ENCODE measurements at places on chromosomes 5 and 9. TPM values are rescaled to one million over a fixed set of nuclear protein-coding genes. Genes with fewer than 3 reads are reported as not detected.

- no peak for DNase-seq
These were observed 1.9 kb upstream of the UBE2QL1 start for GRCh38 chr5:6446626-6447309.

- no peak for DNase-seq
These were observed 25.2 kb upstream of the PITX1 start for GRCh38 chr5:135059000-135059923.

Gene SMC5
- total RNA-seq, result 12.3 TPM

DNA sequence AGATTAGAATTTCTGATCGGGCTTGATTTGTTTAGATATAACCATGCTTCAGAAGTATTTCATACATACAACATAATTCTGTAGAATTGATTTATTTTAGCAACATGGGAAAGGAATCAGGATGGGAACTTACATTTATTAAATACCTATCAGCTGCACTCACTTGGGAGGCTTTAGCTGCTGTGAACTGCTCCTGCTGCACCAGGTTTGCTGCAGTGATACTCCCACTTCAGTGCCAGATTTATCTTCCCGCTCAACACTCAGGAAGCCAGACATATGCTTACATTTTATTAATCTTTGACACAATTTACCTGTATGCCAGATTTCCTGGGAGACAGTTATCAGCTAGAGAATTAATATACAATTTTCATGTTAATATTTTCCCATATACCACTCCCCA is 64.0 kb upstream of the PLCXD3 start:
- no peak for DNase-seq

Gene TAF11L10
- not detected for total RNA-seq

DNA sequence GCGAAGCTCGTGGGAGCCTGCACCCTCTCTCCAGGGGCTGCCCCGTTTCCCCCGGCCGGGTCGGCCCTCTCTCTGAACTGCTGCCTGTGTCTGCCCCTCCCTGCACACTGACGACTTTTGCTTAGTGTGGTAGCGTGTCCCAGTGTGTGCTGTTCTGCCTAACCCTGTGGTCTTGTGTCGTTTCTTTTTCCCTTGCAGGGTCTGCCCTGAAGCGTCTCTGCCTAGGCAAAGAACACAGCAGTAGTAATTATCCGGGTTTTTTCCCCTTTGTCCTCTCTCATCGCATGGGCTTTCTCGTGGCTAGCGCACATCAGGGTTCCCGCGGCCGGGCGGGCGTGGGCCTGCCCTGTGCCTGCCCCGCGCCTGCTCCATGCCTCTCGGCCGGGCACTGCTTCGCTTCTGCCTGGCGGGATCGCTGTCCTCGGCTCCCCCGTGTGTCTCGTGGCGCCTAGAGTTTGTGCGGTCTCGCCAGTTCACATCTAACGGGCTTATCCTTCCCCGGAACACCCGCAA is 122.7 kb downstream of the WNK2 start:
- DNase-seq, result no peak

DNA sequence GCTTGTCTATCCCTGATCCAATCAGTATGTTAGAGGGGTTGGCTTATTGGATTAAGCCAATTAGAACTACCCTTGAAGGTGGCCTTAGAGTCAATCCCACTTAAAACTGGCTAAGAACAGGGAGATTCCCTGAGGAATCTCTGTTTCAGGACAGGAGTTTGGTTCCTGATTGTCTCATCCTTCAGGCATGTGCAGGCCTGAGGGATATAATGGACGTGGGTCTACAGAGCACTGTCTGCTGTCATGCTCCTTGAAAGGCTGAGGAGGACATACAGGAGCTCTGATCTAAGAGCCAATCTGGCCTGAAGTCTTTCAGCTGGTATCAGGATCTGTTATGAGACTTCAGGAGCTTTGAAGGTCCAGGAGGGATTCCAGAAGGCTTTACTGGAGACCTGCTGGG is 36.2 kb upstream of the PRXL2C start:
- no peak for DNase-seq

Gene FAM169A
- 6.9 TPM for total RNA-seq

DNA sequence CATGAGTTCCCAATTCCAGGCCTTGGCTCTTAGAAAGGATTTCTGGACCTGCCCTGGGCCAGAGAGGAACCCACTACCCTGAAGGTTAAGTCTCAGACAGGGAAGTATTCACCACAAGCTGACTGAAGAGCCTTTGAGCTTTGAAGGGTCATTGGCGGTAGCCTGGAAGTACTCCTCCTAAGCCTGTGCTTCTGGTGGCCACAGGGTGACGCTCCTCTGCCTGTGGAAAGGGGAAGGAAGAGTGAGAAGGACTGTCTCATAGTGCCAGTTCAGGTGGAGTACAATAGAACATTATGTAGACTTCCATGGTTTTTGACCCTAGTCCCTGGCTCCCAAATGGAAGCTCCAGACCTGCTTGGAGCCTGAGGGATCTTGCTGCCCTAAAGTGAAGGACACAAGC is 1233.2 kb upstream of the CDH6 start:
- DNase-seq, result no peak

GRCh38 chr5:97078958-97079743 is 63.3 kb downstream of the LIX1 start:
- DNase-seq, result no peak

Gene CRHBP
- total RNA-seq, result 0.32 TPM

Gene FOXD4L5
- 0.10 TPM for total RNA-seq

Gene SLC34A3
- not detected for total RNA-seq

GRCh38 chr5:1016036-1016435 is 7.4 kb downstream of the NKD2 start:
- no peak for DNase-seq

Gene MYORG
- total RNA-seq, result 6.0 TPM

Gene HDHD3
- total RNA-seq, result 8.7 TPM

Data from left cardiac atrium (tissue), 4 donors.